ENCODE measurements at places on chromosomes 13 and 19.
A peak's percentile ranks its signal among the peaks of the same experiment; 100 is the strongest.

DNA sequence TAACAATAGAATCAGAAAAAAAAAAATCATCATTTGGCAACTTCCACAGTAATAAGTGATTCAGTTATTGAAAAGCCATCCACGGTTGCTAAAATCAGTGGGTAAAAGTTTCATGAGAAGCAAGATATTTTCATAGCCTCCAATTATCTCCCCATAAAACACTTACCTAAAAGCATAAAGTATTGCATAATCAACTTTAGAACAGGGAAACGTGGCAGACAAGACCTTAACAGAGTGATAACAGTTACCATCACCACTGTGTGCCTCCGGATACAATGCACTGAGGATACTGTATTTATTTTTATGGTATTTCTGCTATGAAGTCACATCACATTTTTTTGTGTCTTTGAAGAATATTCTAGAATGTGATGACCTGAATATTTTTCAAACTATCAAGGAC lies 37.0 kb downstream of the ABCC4 start:
- no peak for DNase-seq

DNA sequence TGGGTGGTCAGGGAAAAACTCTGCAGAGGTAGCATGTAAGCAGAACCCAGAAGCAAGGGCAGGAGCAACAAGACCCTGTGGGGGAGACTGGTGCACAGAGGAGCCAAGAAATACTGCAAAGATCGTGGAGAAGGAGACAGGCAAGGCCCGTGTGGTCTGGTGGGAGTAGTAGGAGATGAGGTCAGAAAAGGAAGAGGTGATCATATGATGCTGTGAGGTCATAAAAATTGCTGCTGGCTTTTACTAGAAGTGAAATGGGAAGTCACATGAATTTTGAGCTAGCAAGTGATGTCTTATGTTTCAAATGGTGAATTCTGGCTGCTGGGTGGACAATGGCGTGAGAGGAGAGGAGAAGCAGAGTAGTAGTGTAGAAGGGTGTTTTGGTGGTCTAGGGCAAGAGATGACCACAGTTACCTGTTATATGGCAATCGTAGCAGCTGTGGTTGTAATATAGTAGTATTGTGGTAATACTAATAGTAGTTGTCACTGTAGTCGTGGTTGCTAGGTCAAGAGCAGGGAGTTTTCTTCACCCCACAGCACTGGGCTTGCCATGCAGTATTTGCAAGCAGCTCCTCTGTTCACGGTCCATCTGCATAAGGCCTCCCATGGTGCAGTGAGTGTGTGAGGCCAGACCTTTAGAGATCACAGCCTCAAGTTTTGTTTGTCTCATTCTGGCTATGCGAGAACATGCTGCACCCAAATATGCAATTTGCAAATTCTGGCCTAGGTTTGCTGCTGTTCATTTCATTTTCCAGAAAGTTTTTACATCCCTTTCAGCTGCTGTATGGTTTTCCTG lies 205.0 kb downstream of the TSHZ3 start:
- no peak for DNase-seq

DNA sequence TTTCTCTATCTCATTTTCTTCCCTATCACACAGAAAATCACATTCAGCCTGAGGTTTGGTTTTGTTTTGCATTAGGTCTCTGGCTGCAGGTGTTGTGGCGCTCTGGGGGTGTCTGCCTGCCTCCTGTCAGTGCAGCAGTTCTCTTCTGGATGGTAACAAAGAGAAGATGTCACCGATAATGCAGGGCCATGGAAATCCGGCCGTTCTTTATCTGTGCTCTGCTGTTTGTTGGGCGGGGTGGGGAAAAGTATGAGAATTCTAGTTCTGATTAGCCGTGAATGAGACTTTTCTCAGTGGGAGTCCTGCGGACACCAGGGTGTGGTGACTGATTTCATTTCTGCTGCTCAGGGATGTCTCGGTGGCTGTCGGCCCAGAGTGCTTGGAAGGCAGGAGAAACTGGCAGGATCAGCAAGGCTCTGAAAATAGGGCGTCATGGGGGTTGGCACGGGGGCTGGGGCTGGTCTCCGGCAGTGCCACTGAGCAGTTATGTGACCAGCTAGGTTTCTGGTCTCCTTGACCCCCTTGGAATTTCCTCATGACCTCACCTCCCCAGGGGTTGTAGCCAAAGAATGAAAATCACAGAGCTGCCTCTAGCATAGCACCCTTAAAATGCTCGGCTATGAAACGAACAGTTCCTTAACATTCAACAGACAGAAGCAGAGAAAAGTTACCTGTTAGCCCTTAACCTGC lies 5.0 kb downstream of the RNF113B start:
- no peak for DNase-seq

DNA sequence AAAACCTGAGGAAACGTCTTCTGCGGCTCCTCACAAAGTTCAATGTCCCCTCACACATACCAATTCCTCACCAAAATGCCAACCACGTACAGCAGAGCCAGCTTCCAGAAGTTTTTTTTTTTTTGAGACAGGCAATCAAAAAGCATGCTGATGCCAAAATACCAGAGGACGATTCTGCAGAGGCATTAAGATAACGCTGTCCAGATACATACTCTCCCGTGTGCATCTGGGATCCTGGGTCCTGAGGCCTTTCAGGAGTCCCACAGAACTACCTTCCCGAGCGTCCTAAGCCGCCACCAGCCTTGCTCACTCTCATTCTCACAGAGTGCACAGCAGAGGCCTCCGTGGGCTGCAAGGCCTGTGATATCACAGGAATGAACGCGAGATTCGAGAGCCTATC lies 5.0 kb downstream of the DCUN1D2 start:
- DNase-seq = no peak

DNA sequence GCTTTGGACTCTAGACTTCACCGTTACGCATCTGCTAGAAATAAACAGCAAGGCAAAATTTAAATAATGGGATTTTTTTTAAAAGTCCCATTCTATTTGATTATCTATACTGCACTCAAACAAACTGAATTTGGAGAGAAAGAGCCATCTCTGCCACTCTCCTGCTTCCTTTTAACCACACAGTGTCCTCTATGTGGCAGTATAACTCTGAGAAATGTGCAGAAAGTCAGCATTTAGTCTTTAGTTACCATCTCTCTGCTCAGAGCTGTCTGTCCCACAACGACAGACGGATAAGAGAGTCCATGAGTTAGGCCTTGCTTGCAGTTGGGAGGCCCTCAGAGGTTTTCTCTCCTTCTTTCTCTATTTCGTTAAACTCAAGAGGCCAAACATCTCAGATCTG lies 21.2 kb downstream of the CCNA1 start:
- DNase-seq = no peak

DNA sequence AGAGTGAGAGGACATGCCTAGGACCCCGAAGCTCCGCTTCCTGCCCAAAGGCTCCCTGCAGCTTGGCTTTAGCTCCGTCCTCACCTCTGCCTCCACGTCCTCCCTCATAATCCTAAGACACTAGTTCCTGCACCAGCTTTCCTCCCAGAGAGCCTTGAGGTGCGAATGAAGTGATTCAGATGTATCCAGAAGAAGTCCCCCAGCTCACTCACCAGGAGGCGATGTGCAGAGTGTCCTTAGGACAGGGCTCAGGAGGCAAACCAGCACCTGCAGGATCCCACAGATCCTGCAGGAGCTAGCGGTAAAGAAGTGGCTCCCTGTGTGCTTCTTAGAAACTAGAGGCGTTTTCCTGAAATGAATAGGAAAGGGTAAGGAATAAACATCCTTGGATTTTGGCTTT lies 109.7 kb downstream of the HSPH1 start:
- DNase-seq = no peak

DNA sequence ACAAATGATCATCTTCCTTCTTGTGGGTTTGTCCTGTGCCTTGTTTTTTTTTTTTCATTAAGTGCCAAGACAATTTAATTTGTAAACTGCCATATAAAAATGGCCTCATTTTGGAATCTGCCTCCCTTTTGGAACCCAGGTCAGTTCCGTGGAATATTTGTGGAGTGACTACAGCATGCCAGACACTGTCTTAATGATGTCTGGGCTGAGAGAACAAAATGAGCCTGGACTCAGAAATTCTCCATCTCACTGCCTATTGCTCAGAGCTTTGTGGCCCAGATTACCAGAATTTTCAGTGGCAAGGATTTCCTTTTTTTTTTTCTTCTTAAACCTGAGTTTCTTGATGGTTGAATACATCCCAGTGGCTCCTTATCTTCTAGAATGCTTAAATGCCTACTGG lies 340.6 kb downstream of the ENOX1 start:
- no peak for DNase-seq

- no peak for DNase-seq
Measured at GRCh38 chr13:111115061-111115964, at the start of gene ARHGEF7. Gene ARHGEF7 (plus strand): TSS chr13:111115310. CDS start chr13:111115527, 217 bp downstream.

GRCh38 chr13:32454886-32455593 lies 27.1 kb upstream of the N4BP2L1 start:
- DNase-seq = no peak

DNA sequence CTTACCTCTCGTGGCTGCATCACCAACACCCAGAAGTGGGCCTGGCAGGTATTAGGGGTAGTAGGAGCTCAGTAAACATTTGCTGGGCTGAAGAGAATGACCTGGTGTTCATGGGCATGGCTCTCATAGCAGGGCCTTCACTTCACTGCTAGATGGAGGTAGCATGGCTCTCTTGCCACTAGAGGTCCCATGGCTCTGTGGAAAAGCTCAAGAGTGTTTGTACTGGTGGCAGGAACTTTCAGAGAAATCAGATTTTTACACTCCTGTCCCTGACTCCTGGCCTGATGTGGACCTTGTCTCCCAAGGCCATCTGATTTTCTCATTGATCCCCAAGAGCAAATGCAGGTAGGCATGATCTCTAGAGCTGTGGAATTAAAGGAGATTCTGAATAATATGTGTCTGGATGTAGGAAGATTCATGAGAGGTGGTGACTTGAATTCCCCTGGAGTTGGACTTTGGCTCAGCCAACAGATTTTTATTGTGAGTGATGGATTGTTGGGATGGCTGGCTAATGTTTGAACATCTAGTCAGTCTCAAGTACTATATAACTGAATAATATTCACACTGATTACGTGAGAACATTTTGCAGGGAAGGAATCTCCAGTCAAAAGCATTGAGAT lies 5.7 kb downstream of the ZNF574 start:
- no peak for DNase-seq

GRCh38 chr13:78603240-78603957 lies at the start of gene POU4F1:
Gene POU4F1 (minus strand): TSS chr13:78603552. CDS start chr13:78603326, 226 bp downstream.
- no peak for DNase-seq

DNA sequence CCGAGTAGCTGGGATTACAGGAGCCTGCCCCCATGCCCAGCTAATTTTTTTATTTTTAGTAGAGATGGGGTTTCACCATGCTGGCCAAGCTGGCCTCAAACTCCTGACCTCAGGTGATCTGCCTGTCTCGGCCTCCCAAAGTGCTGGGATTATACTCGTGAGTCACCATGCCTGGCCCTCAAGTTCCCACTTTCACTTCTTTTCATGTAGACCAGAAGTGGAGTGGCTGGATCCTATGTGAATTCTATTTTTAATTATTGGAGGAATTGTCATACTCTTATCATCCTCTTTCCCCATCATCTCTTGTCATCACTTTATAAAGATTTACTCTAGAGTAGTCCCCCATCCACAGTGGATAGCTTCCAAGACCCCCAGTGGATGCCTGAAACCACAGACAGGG lies 12.8 kb upstream of the SIGLEC10 start:
- DNase-seq = no peak

GRCh38 chr19:788686-788982 lies 8.6 kb upstream of the PTBP1 start:
- DNase-seq = no peak

GRCh38 chr19:28948026-28948425 lies 264.9 kb downstream of the UQCRFS1 start:
- no peak for DNase-seq

DNA sequence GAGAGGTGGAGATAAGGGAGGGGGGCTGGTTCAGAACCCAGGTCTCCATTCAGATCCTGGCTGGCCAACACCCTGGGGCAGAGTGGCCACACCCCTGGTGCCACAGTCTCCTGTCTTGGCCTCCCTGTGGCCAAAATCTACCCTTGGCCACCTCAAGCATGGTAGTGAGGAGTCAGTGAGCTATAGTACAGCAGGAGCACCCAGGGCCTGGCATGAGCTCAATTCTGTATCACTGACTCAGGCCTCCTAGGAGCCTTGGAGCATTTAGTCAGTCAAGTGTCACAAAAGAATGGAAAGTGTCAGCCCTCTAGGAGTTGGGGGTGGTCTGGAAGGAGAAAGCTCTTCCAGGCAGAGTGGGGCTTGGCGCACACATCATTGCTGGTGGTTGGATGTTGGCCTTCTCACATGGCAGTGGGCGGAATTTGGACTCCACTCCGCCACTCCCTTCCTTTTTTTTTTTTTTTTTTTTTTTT lies 6.6 kb upstream of the CD79A start:
- DNase-seq = no peak

DNA sequence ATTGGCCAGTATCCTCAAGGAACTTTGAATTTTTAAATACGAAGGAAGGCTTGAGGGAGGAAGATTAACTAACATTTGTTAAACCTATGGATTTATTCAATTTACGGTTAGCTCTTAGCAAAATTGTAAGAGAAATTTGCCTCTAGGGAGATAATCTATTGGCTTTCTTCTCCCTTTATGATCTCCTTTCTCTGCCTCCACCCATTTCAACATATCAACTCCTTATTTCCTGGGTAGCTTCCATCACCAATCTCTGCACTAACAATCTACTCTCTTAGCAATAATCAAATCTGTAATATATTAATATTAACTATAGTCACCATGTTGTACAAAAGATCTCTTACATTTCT lies 233.9 kb upstream of the CSNK1A1L start:
- no peak for DNase-seq

DNA sequence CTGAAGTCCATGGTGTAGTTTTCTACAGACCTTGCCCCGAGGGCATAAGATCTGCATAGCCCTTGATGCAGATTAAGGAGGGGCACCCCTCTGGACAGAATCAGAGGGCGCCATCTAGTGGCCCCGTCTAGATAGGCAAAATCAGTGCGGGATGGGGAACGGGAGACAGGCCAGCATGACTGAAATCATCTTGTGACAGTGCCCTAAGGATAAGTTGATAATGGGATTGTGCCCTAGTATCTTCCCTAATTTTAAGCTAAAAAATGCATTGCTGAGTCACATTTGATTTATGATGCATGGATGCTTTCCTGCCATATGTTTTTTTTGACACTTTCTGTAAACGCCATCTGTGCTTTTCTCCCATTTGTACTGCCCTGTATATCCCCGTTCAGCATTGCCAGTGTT lies 19.0 kb upstream of the GPI start:
- peak; percentile 36 for DNase-seq

DNA sequence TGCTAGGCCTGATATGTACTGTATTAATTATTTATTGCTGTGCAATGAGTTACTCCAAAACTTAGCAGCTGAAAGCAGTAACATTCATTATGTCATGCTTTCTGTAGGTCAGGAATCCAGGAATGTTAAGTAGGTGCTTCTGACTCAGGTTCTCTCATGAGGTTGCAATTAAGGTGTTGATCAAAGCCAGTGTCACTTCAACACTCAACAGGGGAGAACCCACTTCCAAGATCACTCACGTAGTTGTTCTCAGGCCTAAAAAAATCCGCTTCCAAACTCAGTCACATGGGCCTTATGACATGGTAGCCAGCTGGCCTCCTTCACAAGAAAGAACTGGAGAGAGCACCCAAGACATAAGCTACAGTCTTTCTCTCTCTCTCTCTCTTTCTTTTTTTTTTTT lies 211.1 kb upstream of the NBEA start:
- no peak for DNase-seq
